ENCODE measurements at places on chromosomes 6 and 20.
A peak's percentile ranks its signal among the peaks of the same experiment; 100 is the strongest.

GRCh38 chr6:42829561-42830092 is 47.8 kb downstream of the BICRAL start:
- no peak for DNase-seq

DNA sequence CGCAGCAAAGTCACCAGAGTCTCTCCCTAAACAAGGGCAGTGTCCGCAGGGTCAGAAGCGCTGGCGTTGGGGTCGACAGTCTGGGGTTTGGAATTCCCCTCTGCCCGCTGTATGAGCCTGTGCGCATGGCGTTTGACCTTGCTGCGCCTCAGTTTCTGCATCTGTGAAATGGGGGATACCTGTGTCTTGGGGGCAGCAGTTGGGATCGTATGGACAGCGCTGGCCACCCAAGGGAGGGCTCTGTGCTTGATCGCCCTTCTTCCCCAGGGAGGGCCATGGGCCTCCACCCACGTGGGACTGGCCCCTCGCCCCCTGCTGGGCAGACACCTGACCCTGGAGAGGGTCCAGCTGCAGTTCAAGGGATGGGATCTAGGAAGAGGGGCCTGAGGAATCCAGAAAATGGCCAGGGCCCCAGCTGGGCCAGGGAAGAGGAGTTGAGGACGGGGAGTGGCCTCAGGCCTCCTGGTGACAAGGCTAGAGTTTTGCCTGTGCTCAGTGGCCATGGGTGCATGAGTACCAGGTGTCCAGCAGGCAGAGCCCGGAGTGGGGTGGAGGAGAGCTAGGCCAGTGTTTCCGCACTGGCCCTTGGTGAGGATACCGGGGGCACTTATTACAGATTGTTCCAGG is 26.4 kb upstream of the PHACTR3 start:
- DNase-seq, result no peak

DNA sequence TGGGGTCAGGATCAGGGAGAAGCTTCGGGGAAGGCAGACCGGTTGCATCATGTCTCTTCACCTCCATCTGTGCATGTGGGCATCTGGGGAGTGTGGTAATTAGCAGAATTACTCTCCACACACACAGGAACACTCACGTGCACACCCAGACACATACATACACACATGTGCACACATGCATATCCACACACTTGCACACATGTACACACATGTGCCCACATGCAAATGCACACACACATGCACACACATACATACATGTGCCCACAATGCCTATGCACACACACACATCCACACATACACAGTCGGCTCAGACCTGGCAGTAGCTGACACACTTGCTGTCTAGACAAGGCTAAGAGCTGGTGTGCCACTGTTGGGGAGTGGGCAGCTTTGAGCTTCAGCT is 212.3 kb upstream of the PMEPA1 start:
- DNase-seq, result no peak

GRCh38 chr6:21946298-21946783 is 350.5 kb downstream of the PRL start:
- no peak for DNase-seq

DNA sequence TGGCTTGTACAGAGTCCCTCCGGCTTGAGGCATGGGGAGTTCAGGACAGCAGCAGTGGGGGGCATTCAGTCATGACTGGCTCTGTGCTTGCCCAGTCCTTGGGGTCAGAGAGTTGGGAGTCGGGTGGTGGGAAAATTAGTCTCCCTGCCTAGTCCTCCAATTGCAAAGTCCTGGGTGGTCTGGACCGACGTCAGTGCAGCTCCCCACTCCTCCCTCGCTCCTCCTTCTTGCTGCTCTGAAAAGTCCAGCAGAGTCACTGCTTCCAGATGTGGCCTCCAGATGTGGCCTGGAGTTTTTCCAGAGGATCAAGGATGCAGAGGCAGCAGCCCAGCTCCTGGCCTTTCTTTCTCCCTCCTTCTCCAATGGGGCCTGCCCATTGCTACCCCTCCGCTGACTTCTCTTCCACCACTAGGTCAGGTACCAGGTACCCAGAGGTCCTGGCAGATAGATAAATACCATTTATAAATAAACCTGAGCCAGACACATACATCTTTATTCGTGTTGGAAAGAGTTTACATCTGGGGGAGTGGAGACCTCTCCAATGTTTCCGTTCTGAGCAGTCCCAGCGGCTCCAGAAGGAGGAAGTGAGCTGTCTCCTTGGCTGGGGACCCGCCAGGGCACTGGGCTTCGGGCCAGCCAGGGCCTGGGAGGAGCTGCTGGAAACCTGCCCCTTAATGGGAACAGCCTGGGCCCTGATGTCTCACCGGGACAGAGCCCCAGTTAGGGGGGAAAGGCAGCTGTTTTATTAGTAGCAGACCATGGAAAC is 49.0 kb upstream of the RNF24 start:
- DNase-seq, result peak; percentile 82

- no peak for DNase-seq
Measured at GRCh38 chr6:151647976-151648639, 154.3 kb downstream of the CCDC170 start.

DNA sequence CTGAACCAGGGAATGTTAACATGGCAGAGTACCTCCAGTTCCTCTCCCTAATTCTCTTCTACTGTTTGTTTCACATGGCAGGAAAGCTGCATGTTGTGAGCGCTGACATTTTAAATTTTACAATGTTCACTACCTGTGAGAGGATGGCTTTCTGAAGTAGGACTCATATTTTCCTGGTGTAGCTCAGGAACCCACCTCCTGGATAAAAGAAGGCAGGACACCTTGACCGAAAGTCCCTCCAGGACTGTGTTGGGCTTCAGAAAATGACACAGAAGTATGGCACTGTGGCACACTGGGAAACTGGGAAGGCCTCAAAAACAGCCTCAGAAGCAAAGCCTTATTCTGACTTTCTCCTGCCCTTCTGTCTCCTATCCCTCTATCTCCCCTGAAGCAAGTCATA is 33.3 kb downstream of the PTPRK start:
- no peak for DNase-seq

DNA sequence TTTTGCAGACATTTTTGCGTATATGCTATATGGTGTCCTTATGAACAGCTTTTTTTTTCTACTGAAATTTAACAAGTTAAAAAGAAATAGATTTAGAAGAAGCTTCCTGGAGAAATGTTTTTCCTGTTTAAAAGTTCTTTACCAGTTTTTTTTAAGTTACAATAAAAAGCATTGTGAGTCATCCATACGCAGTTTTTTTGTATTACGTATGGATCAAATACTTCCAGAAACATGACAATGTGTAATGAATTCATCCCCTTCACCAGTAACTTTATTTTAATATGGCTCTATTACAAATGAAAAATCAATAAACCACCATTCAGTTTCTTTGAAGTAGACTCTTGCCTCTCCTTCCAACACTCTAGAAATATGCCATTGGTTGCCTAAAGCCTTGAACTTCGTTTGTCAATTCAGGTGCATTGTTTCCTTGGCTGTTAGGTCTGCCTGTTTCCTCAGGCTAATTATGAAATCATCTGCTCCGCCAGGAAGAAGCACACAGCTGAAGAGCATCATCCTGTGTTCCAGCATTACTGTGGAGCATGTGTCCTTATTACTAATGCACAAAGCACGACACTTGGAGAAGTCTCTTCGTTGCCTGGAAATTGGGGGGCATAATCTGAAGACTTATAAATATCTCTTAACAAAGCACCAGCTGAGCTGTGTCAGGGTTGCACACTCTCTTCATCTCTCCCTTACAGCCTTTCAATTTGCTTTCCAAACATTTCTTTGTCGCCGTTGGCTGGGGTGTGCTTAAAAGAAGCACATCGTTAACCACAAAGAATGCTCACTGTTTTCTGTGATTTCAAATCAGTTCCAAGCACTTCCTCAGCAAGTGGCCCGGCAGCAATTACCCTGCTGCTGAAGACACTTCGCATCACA is 9.6 kb downstream of the MOXD1 start:
- DNase-seq, result no peak

- DNase-seq, result no peak
Measured at GRCh38 chr6:94350833-94351232, 931.5 kb upstream of the EPHA7 start.

GRCh38 chr6:1629316-1629715 is 19.6 kb downstream of the FOXC1 start:
- no peak for DNase-seq

GRCh38 chr20:52484438-52484837 is 292.9 kb upstream of the ZFP64 start:
- DNase-seq, result no peak

DNA sequence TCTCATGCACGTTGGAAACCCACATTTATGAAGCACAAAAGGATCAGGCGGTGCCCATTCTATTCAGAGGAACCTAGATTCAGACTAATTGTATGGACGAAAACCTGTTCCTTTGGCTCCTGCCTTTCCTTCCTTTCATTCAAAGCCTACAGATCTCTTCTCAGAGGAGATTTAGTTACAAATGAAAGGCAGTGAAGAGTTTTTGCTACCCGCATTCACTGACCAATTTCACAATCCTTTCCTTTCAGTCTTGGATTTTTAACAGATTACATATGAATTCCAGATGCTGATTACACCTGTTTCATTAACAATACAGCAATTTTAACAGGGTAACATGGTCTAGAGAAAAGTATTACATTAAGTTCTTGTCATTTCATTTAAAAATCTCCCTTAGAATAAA is 32.0 kb downstream of the TMEM242 start:
- no peak for DNase-seq

GRCh38 chr6:136612666-136613389 is 62.6 kb upstream of the MAP7 start:
- no peak for DNase-seq

- no peak for DNase-seq
Measured at GRCh38 chr6:43303751-43304331, 4.8 kb downstream of the CRIP3 start.

DNA sequence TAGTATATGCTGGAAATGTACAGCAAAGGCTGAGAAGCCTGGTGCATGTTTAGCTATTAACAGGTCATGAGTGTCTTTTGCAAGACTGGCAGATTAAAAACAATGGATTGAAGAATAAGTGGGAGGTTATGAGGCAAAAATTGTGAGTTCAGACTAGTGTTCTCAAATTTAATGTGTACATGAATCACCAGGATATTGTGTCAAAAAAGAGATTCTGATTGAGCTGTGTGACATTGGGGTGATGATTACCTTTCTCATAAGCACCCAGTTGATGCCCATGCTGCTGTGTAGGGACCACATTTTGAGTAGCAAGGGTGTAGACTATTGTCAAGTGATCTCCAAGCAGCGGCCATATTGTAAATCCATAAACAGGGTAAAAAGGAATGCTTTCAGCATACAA is 44.8 kb downstream of the MAP3K5 start:
- no peak for DNase-seq

GRCh38 chr6:97732045-97732444 is 449.0 kb upstream of the MMS22L start:
- no peak for DNase-seq

GRCh38 chr20:36644706-36645095 is 1.3 kb downstream of the SLA2 start:
- DNase-seq, result no peak

DNA sequence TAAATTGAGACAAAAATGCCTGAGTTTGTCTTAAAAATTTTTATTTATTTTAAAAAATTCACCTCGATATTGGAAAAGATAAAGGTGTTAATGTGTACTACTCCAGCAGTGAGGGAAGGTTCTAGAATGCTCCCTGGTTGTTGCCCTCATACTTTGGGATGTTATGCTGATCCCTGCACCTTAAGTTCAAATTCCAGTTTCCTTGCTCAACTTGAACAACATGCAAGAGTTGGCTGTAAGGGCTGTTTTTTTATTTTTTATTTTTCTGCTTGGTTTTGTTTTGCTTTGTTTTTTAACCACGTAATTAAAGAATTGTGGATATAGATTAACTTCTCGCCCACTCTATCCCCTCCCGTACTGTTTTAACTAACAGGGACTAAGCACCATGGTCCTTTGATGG is 158.7 kb upstream of the CITED2 start:
- no peak for DNase-seq

DNA sequence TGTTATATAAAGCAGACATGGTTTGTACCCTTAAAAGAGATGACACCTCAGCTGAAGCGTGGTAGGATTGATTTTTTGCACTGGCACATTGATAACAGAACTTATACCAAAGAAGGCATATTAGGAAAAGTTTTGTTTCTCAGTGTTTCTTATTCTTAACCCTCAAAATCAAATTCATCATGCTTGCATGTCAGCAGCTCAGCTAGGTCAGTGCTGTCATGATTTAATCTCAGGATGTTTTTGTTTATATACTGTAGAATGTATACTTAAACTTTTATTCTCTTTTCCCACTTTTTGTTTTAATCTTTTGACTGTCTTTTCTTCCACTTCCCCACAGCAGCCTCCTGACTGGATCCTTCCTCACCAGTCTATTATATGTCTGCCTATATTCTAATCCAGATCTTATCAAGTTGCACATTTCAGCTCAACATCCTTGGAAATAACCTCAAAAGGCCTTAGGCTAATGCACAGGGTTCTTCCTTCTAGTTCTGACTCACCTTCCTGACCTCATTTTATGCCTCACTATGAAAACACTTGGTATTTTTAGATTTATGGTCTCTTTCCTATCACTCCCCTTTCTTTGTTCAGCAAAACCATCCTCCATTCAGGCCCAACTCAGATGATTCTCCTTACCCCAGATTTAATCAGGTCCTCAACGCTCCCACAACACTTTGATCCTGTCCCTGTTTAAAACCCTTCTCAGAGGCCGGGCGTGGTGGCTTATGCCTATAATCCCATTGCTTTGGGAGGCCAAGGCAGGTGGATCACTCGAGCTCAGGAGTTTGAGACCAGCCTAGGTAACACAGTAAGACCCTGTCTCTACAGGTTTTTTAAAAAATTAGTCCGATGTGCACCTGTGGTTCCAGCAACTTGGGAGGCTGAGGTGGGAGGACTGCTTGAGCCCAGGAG is 7.2 kb downstream of the HEBP2 start:
- DNase-seq, result no peak

DNA sequence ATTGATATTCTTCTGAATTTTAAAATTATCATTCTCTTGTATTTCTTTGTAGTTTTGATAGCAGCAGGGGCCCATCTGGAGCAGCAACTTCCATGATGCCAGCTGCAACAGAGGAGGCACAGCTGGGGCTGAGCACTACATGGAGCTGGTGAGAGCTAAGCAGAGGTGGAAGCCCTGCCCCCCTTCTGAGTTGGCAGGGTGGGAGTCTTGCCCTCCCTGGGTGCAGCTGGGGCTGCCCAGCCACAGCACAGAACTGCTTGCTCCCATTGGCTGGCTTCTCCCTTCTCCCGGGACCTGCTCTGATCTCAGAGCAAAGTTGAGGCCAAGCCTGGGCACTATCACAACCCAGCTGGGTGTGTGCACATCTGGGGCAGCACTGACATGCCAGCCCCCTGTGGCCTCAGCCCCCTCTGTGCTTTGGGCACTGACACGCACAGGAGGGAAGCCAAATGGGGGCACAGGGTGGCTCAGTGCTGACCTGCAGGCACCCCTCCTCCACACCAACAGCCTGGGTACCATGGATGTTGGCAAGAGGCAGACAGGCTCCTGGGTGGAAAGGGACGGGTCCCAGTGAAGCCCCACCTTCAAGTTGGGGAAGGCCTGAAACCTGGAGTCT is 69.1 kb upstream of the EYA4 start:
- DNase-seq, result no peak

- peak; percentile 69 for DNase-seq
Measured at GRCh38 chr6:30615219-30615957, 1.7 kb downstream of the PPP1R10 start.
